D341Med (cell line): ENCODE measurements at places on chromosomes 7 and 10.

GRCh38 chr7:17557251-17557671, 258.8 kb downstream of the AHR start:
- no peak for DNase-seq

DNA sequence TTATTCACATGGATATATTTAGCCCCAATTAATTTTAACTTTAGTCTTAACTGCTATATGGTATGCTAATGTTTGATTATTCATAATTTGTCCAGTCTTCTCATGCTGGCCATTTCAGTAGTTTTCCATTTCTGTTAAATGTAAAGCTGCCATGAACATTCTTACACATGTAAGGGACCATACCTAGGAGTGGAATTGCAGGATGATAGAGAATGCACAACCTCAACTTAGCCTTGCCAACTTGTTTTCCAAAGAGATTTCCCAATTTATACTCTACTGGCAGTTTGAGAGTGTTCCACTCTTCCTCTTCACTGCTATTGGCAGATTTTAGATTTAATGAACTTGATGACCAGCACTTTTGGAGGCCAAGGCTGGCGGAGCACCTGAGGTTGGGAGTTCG, 68.2 kb downstream of the FANK1 start:
- DNase-seq = no peak

DNA sequence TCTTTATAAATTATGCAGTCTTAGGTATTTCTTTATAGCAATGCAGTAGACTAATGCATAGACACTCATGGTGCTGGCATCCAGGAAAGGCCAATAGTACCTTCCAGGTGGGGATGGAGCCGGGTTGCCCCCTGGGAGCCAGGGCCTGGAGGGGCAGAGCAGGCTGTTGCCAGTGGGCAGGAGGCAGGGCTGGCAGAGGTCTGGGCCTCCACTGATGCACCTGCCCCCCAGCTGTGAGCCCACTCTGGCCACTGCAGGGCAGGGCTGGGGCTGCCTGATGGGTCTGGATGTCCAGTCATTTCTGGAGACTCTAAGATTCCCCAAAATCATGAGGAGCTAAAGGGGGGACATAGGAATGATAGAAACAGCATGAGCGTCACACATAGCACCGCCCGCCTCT, 66.7 kb downstream of the MICALL2 start:
- DNase-seq = no peak

DNA sequence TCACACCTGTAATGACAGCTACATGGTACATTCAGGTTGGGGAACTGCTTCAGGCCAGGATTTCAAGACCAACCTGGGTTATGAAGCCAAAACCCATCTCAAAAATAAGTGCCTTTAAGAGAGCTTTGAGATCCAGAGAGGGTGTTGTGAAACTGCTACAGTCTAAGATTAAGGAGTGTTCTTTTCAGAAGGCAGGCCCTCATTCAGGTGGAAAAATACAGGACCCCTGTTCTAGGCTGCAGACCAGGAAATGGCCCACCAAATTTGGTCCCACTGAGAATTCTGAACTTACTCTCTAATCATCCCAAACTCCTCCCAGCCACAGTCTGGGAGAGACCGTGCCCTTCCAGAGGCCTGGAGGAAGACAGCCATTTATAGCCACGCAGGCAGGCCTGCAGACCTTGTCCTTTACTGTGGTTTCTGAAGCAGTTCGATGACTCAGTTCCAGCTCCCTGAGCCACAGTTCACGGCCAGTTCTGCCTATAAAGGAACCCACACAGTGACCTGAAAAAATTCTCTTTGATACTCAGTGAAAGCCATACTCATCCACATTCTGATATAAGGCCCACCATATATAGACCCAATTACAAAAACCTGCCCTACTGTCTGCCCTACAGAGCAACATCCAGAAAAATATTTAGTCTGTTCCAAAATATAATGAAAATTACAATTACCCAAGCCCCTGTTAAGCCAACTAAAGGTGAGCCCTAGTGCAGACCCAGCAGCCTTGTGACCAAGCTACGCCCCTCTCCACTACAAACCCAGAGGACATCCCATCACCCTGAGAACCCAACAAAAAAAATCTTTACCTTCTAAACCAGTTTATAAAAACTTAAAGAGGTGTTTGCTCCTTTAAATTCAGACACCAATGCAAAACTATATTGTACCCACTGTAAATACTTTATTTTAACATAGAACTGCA, 21.2 kb downstream of the ZNF680 start:
- no peak for DNase-seq

GRCh38 chr7:6500691-6501090, 50.6 kb downstream of the GRID2IP start:
- no peak for DNase-seq

GRCh38 chr7:102917436-102918353, 4.9 kb downstream of the LRRC17 start:
- no peak for DNase-seq

- no peak for DNase-seq
Measured at GRCh38 chr10:76398043-76398710, 966.8 kb downstream of the LRMDA start.

- no peak for DNase-seq
Measured at GRCh38 chr7:94632338-94633013, 23.5 kb downstream of the SGCE start.

GRCh38 chr7:10718768-10719167, 254.9 kb upstream of the PHF14 start:
- no peak for DNase-seq

DNA sequence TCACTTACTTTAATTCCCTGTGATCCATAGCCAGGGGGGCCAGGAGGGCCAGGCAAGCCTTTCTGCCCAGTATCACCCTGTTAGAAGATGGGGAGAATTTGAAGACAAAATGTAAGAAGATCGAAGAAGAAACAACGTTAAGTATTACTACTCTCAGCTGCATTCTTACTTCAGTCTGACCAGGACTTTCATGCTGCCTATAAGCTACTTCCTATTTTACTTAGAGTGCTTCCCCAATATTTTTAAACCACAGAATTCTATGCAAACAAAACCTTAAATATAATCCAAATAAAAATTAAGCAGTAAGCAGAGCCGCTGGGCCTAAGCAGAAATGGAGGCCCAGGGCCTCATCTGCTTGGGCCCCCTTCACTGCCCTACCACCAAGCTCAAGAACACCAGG, 117.8 kb downstream of the COL28A1 start:
- no peak for DNase-seq

DNA sequence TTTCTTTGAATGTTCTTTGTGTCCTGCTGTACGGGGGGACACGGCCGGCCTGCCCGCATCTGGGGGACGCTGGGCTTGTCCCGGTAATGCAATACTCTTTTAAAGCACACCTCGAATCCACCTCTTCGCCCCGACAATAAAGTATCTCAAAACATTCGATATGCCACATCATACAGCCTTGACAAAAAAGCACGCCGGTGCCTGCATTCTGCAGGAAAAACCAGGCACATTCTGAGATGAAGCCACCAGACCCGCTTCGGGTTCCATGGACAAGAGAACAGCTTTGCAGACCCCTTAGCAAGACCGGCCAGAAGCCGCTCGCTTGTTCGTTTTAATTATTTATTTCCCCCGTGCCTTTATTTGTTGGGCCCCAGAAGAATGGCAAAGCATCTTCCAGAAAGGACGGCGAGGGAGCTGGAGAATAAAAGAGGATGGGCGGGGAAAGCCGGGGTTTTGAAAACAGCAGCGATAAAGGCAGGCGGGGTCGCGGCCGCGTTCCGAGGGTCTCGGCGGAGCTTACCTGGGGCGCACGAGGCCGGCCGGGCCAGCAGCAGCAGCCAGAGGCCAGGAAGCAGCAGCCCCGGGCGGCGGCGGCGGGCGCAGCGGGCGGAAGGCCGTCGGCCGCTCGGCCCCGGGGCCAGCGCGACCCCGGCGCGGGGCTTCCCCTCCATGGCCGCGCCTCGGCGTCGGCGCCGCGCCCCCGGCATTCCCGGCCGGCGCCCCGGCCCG, 462 bp downstream of the KIAA1549 start:
- DNase-seq = no peak

DNA sequence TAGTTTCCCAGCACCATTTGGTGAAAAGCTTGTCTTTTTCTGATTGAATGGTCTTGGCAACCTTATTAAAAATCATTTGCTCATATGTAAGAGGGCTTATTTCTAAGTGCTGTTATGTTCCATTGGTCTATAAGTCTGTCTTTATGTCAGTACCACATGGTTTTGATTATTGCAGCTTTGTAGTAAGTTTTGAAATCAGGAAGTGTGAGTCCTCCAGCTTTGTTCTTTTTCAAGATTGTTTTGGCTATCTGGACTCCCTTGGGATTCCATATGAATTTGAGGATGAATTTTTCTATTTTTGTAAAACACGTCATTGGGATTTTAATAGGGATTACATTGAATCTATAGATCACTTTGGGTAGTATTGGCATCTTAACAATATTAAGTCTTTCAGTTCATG, 5.4 kb downstream of the KIF11 start:
- no peak for DNase-seq

DNA sequence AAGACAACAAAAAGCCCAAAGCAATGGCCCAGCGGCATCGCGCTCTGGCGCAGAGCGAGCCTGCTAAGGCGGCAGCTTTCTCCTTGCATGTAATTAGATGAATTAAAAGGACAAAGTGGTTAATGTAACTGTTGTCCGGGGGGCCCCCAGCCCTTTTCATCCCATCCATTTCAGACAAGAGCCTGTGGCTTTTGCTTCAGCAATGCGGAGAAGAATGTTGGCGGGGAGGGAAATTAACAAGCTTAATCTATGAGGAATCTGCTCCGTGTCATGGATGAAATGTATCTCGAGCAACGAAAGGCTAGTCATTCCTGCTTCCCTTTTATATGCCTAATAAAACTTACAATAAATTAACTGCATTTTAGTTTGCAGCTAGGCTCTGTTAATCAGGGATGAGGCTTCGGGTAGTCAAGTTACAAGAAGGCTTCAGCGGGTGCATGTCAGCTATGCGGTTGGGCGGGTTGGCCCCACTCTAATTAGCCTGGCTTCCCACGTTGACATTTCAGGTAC, 203.3 kb downstream of the BUB3 start:
- no peak for DNase-seq

GRCh38 chr10:130018265-130018664, 54.2 kb upstream of the EBF3 start:
- no peak for DNase-seq

DNA sequence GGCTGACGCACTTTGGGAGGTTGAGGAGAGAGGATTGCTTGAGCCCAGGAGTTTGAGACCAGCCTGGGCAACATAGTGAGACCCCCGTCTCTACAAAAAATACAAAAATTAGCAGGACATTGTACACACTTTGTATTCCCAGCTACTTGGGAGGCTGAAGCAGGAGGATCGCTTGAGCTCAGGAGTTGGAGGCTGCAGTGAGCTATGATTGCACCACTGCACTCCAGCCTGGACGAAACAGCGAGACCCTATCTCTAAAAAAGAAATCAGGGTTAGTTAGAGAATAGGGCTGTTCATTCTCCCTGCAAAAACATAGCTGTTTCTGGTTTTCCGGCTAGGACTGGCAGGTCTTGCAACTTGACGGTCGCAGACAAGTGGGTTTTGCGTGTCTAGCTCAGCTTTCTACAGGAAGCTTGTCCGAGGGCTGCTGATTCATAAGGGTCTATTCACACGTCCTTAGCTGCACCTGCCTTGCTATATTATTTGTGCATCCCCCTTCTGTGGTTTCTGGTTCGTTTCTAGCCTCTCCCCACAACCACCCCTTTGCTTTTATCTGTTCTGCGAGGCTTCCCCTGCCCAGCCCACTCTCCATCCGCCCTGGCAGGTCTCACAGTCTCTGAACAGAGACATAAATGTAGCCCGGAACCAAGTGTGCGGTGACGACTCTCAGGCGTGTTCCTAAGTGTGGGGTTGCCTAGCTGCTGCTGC, 10.7 kb downstream of the AMZ1 start:
- DNase-seq = no peak

DNA sequence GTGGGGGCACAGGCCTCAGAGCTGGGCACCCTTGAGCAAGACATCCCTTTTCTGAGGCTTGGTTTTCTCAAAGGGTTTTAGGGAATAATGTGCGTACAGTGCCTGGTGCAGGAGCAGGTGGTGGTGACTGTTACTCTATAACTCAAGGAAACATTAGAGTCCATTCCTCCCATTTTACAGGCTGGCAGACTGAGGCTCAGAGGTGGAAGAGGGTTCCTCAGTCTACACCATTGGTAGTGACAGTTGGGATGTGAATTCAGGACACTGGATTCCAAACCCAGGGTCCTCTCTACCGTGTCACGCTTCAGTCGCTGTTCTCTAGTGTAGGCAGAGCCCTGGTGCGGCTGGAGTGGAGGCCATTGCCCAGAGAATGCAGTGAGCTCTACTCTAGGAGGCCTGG, 40.0 kb upstream of the AQP1 start:
- DNase-seq = no peak

DNA sequence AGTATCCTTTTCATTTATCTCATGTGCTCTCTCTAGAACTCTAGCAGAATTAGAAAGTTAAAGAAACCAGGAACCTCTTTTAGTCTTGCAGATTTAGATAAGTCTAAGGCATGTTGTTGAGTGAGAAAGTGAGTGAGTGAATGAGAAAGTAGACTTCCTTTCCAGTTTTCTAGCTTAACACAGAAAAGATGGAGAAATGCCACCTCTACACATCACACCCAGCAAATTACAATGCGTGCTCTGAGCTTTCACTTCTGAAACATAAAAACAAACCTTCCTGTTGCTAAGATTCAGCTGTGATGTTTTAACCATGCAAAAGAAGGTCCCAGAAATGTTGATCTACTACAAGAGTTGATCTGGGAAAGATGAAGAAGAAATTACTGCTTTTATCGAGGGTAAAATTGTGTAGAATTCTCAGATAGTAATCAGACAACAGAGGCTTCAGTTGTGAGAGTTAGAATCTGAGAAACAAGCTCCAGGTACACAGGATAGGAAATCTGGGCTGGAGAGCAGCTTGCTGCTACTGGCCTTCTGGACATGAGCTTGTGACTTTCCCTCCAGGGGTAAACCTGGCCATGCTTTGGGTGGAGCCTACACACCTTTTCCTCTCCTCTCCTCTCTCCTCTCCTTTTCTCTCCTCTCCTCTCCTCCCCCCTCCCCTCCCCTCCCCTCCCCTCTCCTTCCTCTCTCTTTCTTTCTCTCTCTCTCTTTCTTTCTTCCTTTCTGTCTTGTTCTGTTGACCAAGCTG, 4.6 kb downstream of the CYP3A5 start:
- no peak for DNase-seq

DNA sequence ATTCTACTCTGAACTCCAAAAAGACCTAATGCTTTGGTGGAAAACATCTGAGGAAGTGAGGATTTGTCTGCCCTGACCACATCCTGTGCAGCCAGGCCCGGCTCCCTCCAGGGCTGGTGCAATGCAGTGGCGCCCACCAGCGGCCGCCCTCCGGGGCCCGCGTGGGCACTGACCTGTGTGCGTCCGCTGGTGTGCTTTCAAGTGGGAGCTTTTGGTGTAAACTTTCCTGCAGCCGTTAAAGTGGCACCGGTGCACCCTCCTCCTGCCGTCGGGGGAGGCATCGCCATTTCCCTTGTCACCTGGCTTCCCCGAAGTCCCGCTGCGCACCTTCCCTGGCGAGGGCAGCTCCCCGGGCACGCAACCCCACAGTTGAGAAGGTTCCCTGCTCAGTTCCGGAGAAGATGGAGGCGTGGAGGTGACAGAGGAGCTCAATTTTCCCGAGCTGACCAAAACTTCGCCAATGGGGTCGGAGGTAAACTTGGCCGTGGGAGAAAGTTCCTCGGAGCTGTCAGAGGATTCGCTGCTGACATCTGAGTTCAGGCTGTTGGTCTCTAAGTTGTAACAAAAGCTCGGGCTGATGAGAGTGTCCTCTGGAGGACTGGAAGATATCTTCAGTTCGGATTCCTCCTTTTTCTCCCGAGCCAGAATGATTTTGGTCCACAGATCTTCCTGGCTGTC, 3.4 kb downstream of the KLF6 start:
- no peak for DNase-seq
